ENCODE measurements at places on chromosomes 12 and 14.

- DNase-seq: no peak
Measured at GRCh38 chr14:88422919-88423650, 37.6 kb downstream of the SPATA7 start.

DNA sequence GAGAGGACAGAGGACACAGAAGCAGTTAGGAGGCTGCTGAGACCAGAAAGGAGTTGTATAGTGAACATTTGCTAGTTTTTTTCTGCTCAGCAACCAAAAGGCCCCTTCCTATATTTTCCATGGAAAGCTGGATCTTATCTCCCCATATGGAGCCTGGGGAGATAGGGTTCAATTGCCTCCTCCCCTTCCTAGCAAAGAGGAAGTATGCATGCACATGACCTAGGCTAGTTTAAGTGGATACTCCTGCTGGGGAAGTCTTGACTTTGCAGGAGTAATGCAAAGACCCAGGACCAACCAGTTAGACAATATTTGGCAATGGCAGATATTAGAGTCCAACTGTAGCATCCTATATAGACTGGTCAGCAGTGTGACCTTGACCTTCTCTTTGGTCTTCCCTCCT is 15.1 kb downstream of the CHD8 start:
- DNase-seq: no peak

DNA sequence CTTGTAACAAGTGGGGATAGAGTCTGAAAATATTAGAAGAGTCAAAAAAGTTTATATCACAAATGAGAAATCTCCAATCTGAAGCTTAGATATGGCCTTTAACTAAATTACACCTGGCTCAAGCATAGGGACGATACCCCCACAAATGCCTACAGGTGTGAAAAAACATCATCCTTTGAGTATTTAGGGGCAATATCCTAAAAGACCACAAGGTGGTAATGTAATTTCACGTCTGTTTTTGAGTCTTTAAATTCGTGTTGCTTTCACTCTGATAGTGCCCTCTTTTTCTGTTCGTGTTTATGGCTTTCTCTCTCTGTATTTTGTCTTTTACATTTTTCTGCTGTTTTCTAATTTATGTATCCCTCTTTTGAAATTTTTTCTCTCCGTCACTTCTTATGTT is 84.3 kb downstream of the ETNK1 start:
- no peak for DNase-seq

DNA sequence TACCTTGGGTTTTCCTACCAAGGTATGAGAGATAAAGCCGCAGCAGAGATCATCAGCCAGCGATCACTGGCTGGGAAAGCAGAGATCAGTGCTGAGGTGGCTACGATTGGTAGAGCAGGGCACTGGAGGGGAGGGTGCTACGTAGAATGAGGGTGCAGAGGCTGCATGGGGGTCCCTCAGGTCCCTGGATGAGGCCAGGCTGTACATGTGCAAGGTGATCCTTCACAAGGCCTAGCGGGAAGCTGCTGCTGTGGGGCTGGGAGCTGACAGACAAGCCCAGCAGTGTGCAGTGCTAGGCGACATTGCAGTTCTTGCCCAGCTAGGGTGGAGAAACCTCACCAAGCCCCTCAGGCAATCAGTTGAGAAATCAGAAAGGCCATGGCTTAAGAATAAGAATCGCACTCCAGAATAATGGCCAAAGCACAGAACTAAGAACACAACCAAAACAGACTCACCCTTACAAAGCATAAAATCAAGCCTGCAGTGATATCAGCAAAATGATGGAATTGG is 37.2 kb upstream of the GPR132 start:
- DNase-seq: no peak

DNA sequence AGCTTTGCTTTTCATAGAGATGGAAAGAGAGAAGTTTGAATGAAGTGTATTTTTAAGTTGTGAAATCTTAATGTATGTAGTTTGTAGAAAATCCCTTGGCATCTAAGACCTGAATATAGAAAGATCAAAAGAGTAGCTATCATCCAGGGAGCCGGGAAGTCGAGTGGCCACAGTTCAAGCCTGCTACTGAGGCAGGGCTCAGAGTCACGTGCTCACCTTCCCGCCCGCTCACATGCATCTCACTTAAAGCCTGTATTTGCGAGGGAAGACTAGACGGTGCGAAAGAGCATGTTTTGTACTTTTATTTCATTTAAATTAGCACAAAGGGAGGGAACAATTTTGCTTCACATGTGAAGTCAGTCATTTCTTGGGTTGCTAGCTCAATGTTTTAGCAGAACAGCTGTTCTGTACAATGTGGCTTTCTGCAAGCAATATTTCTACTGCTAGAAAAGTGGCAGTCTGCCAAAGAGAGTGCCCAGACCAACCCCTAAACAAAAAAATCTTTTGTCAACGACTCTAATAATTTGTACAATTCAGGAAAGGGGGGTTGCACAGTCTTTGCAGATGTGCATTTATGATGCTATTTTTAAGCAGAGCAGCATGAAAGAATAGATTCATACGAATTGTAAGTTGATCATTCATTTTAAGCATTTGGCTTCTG is 290.7 kb downstream of the NPAS3 start:
- no peak for DNase-seq

DNA sequence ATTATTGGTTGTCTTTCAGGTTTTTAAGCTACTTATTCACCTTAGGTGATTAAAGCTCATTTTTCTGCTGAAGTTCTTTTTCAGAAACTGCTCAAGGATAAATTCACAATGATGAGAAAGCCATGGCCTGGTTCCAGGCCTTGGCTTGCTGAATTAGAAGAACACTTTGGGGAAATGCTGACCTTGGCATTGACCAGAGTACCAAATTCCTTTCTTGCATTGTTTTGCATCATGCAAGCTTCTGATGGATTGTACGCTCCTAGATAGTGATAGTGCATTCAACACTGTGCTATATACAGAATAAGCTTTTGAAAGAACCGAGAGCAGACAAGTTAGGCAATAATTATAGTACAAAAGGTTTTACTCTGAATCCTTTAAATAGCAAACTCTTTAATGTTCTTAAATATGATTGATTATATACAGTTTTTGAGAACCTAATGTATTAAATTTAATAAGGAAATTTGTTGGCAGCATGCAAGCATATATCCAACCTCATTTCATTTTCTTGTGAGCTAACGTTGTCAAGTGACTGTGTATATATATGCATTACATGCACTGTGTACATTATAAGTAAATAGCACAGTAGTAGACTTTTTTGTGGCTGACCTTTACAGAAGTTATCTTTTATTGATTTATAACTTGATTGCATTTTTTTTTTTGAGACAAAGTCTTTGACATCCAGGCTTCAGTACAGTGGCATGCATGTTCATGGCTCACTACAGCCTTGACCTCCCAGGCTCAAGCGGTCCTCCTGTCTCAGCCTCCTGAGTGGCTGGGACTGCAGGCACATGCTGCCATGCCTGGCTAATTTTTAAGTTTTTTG is 99.2 kb downstream of the DIP2B start:
- no peak for DNase-seq

DNA sequence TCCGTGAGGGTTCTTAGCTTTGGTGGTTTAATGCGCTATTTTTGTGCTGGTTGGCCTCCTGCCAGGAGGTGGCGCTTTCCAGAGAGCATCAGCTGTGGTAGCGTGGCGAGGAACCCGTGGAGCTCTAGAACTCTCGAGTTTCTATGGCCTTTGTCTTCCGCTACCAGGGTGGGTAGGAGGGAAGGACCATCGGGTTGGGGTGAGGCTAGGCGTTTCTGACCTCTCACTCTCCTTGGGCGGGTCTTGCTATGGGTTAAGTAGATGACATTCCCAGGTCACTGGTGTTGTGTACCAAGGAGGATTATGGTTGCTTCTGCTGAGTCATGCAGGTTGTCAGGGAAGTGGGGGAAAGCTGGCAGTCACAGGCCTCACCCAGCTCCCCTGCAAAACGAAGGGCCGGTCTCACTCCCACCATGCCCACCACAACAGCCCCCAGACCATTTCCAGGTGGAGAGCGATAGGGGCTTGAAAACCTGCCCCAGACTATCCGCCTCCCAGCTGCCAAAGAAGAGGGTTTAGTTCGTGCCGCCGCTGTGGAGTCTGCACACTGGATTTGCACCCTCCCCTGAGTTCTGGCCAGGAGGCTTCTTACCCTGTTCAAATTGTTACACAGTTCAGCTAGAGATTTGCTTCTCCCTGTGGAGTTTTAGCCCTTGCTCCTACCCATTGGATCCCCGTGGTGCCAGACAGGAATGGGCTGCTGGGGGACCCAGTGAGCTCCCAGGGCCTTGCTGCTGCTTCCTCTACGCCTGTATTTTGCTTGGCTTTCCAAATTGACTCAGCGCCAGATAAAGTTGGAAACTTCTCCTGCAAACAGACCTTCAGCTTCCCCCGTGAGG is 21.9 kb downstream of the RNFT2 start:
- no peak for DNase-seq

- peak; percentile 12 for DNase-seq
Measured at GRCh38 chr14:68195126-68195525, 375.5 kb downstream of the RAD51B start.

- DNase-seq: no peak
Measured at GRCh38 chr12:130596241-130596640, 119.9 kb downstream of the RIMBP2 start.

- DNase-seq: peak; percentile 65
Measured at GRCh38 chr14:54805445-54806322, 96.9 kb downstream of the GCH1 start.

DNA sequence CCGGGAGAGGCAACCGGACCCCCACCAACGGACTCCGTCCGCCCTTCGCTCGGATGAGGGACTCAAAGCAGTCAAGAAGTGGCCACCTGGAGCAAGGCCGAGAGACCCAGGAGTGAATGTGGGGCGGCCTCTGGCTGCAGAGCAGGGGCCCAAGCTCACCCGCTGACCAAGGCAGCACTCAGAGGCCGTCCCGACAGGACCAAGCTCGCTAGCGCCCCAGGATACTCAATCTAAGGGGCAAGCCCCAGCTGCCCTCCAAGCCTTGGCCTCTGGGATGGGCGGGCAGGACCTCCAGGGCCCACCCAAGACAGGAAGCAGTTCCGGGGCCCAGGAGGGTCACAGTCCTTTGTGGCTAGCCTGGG is 936 bp downstream of the AKT1 start:
- no peak for DNase-seq

DNA sequence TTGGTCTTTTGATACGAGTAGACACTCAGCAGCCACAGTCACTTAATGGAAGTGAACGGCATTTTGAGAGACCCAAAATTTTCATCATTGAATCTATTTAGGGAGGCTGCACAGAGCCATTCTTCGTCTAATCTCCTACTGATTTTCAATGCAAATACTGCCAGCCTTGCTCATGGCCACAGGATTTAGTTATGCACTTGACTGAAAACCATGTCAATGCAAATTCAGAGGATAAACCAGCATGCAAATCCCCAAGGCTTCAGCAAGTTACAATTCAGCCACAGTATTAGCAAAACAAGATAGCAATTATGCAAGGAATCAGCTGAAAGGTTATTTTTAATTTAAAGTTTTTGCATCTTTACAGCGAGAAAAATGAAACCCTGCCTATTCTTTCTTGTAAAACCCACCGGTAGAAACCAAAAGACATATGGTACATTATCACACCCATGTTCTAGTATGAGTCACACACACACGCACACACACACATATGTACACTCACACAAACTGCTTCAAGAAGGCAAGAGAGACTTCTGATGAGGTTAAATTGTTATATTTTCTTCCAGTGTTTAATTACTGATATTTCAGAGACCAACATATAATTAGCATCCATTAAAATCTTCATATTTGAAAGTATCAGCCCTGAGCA is 985.3 kb upstream of the FLRT2 start:
- DNase-seq: no peak

DNA sequence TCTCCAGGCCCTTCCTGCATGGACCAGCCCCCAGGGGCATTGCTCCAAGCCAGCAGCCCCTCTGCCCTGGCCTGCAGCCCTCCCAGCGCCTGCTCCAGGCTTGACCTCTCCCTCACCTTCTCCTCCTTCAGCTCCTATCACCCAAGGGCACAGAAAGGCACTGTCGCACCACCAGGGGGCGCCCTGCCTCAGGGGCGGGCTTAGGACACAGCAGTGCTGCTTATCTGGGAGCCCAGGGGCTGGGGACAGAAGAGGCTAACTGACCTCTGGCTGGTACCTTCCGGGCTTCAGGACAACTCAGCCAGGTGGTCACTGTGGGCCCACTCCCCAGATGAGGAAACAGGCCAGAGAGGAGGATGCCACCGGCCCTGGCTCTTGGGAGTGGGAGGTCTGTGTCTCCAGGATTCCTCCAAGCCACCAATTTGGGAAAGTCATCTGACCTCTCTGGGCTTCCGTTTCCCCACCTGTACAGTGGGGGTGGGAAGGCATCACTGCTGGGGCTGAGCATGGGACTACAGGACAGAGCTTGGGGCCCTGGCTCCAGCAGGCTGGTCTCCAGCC is 25.3 kb upstream of the GPR132 start:
- peak; percentile 70 for DNase-seq

GRCh38 chr14:101232340-101233020 is 328.8 kb upstream of the DIO3 start:
- no peak for DNase-seq

DNA sequence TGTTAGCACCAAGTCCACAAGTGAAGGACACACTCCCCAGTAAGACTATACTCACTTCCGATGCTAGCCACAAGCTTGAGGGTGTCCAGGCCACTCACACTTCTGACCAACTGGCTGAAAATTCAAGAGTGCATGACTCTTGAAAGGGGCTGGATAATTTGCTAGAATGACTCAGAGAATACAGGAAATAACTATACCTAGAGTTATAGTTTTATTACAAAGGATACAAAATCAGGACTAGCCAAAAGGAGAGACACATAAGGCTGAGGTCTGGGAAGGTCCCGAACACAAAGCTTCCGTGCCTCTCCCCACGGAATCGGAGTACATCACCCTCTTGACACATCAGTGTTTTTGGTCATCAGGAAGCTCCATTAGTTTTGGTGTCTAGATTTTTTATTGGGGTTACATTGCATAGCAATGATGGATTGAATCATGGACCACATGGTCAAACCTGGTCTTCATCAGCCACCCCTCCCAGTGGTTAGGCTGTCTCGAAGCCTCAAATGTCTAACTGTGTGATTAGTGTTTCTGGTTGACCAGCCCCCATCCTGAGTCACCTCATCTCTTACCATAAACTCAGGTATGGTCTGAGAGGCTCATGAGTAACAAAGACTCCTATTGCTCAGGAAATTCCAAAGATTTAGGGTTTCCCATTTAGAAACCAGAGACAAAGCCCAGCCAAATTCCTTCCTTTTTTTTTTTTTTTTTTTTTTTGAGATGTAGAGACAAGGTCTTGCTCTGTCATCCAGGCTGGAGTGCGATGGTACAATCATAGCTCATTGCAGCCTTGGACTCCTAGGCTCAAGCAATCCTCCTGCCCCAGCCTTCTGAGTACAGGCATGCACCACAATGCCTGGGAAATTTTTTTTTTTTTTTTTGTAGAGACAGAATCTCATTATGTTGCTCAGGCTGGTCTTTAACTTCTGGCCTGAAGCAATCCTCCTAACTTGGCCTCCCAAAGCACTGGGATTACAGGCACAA is 472.0 kb upstream of the TBX3 start:
- DNase-seq: peak; percentile 53

DNA sequence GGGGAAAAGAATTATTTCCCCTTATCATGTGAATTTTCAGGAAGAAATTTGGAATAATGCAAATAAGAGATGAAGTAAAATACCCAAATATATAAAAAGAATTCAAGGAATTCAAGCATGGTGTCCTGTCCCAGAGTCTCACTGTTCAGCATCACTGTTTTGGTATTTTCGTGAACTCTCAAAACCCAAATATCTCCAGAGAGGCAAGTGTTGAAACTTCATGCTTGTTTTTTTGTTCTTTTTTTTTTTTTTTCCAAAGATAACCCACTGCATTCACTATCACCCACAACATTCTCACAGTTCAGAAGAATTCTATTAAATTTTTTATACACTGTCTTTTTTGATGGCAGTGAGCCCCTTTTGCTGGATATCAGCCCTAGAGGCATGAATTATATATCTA is 354.9 kb downstream of the DIO2 start:
- DNase-seq: no peak

GRCh38 chr12:5524769-5525436 is 93.0 kb downstream of the NTF3 start:
- DNase-seq: no peak
